ENCODE measurements at places on chromosomes 12 and 14.
A peak's percentile ranks its signal among the peaks of the same experiment; 100 is the strongest.

- no peak for ATAC-seq
Measured at GRCh38 chr14:42323426-42323825, 716.8 kb downstream of the LRFN5 start.

DNA sequence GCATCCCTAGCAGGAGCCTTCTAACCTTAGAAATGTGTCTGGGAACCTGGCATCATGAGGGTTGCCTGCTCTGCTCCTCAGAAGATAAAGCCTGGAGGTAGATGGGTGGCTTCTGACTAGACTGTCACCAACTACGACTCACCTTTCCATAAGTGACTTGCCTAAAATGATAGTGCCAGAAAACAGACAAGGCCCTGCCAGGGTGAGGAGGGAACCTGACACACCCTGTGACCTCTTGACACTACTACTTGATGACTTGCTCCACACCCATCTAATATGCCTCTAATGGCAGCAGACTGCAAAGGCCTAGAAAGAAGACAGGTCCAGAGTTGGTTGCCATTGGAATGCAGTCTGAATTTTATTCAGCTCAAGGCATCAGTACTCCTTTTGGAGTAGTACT is 9.4 kb downstream of the RNF41 start:
- no peak for ATAC-seq

GRCh38 chr12:68899251-68899771 is 33.7 kb downstream of the CPM start:
- ATAC-seq, result peak; percentile 39

- no peak for ATAC-seq
Measured at GRCh38 chr14:96614481-96614881, 112.3 kb downstream of the PAPOLA start.

DNA sequence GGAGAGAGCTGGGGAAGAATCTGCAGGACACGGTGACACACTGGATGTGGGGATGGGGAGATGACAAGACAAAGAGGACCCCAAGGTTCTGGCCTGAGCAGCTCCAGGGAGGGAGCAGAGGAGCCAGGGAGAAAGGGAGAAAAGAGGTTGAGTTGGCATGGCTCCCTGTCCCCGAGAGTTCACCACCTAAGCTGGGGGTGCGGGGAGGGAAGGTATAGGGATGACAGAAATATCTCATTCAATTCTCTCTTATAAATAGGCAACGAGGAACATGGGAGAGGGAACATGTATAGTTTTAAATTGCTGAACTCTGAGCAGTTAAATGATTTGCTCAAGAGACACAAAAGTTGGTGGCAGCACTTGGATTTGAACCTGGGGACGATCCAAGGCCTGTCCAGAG is 85.1 kb downstream of the CMKLR1 start:
- ATAC-seq, result no peak

GRCh38 chr12:6827437-6827911 is 733 bp upstream of the P3H3 start:
- ATAC-seq, result peak; percentile 78
